NCI-H446 treated with DMSO at 0.1 percent for 48 hours (cell line): ENCODE measurements at places on chromosomes 12 and 14.

- DNase-seq, result peak; percentile 89
These were observed 28.9 kb upstream of the TMX1 start for GRCh38 chr14:51211149-51211548.

DNA sequence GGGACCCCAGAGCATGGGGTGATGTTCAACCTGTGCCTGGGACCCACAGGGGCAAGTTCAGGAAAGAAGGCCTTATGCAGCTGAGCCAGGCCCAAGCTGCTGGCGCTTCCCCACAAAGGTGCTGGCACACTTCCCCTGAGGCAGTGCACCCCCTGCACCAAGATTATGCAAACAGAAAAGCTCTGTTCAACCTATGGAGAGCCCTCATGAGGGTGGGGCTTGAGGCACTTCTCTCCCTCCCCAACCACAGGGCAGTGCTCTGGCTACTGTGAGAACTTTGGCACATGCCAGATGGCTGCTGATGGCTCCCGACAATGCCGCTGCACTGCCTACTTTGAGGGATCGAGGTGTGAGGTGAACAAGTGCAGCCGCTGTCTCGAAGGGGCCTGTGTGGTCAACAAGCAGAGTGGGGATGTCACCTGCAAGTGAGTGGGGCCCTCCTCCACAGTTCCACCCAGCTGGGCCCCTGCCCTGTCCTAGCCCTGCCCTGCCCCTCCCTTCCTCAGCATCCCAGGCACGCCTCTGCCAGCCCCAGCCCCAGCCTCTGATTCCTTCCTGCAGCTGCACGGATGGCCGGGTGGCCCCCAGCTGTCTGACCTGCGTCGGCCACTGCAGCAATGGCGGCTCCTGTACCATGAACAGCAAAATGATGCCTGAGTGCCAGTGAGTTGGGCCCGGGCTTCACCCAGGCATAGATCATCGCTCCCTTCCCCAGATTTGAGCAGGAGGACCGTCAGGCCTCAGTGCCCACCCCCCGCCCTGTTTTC lies 5.5 kb upstream of the NXPH4 start:
- DNase-seq, result no peak

- no peak for DNase-seq
These were observed 16.2 kb upstream of the TCL1A start for GRCh38 chr14:95730126-95730525.

DNA sequence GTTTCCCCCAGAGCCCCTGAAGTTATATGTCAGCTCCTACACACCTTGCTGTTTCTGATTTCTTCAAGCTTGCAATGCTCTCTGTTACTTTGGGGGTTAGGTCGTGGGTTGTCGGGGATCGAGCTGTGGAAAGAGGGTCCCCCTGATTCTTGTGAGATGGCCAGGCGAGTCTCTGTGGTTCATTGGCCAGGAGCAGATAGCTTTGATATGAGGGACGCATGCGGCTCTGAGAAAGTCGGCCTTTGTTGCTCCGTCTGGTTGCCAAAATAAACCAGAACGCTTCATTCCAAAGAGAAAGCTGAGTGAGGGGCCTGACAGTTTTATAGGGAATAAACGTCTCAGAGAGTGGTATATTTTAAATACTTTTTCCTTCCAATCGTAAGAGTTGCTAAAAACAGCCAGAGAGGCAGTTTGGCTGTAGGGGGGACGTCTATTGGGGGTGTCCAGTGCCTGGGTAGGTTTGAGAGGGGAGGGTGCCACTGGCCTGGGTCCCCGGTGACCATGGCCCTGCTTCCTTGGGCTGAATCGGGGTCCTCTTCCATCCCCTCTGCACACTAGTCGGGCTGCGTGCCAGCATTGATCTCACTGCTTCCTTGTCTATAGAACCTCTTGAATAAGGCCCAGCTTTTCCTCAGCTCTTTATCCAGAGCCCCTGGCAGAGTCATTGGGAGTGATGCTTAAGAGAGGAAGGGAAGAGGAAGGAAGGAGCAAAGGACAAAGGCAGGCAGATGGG lies 18.9 kb downstream of the CCND2 start:
- DNase-seq, result no peak

DNA sequence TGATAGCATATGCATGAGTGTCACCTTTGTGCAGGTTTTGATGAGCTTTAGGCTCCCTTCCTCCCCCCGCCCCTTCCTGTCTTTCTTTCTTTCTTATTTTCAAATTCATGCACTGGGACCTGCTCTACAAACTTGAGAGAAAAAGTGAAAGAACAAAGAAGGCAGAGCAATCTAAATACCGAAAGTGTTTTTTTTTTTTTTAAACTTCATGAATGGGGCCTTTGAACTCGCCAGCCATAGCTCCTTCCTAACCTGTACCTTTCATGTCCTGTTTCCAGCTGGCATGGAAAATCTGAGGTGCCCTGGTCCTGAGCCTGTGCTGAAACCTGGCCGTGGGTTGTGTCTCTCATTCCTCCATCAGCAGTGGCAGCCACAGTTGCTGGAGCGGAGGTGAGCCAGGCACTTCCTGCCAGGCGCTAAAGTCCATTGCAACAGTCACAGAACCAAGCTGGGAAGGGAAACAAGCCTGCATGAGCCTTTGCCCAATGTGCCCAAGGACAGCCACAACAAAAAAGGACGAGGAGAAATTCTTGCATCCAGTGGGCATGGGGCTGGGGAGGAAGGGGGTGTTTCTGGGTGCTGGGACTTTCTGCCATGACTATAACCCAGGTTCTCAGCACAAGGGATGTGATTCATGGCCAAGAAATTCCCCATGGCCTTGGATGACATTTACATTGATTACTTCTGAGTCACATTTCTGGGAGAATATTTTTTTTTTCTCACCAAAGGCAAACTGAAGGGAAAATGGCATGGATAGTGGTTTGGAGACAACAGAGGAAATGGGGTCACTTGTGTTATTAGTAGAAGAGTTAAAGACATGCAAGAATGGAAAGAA lies 102.7 kb downstream of the TMEM30B start:
- no peak for DNase-seq

DNA sequence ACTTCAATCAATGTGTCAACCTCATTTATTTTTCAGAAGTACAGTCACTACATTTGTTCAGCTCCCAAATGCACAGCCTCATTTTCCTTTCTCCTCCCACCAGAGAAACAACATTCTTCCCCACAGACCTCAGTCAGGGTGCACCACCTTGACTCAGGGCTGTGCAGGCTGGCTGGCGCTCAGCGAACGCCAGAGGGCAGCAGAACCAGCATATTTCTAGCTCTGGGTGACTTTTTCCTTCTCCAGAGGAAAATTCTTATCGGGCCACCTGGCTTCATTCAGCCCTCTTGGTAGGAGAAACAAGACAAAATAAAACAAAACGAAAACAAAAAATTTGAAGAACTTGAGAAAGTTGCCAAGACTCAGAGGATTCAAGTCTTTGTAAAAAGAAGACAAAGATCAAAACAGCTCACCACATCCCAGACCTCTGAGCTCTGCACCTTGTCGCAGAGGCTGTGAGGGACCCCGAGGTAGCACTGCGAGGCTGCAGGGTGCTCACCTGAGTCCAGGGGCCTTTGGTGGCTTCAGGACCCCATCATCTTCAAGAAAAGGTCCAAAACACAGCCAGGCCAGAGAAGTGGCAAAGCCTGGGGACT lies 33.7 kb downstream of the PAH start:
- no peak for DNase-seq

- DNase-seq, result no peak
These were observed 364.7 kb downstream of the NOVA1 start for GRCh38 chr14:26233118-26233517.

GRCh38 chr12:110108309-110109036 lies 15.7 kb upstream of the IFT81 start:
- no peak for DNase-seq

DNA sequence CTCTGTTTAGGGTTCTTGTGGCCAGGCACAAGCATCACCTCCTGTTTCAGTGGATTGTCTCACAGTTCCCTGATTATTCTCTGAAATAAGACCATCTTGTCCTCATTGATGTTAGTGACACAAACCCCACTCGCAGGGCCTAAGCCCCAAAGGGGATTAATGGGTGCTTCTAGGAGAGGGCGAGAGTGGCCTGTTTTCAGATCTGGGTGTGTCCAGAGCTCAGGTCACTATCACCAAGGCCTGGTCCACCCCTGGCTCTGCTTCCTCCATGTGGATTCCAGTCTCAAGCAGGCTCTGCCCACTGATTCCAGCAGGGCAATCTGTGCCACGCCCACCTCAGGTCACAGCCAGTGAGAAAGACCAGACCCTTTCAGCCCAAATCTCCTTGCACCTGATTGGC lies 361.9 kb downstream of the ADGRD1 start:
- no peak for DNase-seq

- no peak for DNase-seq
These were observed 9.4 kb downstream of the SYCP3 start for GRCh38 chr12:101729842-101730241.

- peak; percentile 75 for DNase-seq
These were observed 9.7 kb upstream of the TUBA1A start for GRCh38 chr12:49198431-49199155.

GRCh38 chr12:103317220-103317619 lies 178.5 kb downstream of the C12orf42 start:
- DNase-seq, result no peak

GRCh38 chr12:98351089-98351488 lies 164.3 kb upstream of the TMPO start:
- no peak for DNase-seq
